Stimulated activated CD8-positive, alpha-beta memory T cell treated with anti-CD3 and anti-CD28 coated beads, Interleukin-15, amount 100 ng/mL, for 4 hours (primary cell): ENCODE measurements at places on chromosomes 13 and 19.

- DNase-seq, result no peak
Measured at GRCh38 chr19:18425515-18426415, 6.6 kb downstream of the SSBP4 start.

DNA sequence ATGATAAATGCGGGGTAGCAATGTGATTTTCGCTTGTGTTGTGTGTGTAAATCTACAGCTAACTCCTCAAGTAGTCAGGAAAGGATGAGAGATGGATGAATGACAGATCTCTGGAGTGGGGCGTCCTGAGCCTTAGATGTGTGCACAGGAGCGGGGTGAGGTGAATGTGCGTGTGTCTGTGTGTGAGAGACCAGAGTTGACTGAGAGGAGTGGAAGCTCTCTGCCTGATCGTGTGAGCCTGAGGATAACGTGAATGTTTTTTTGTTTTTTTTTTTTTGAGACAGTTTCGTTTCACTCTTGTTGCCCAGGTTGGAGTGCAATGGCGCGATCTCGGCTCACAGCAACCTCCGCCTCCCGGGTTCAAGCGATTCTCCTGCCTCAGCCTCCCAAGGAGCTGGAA lies 805 bp downstream of the ZNF461 start:
- no peak for DNase-seq

- no peak for DNase-seq
Measured at GRCh38 chr13:59690857-59691500, 472.7 kb downstream of the DIAPH3 start.

DNA sequence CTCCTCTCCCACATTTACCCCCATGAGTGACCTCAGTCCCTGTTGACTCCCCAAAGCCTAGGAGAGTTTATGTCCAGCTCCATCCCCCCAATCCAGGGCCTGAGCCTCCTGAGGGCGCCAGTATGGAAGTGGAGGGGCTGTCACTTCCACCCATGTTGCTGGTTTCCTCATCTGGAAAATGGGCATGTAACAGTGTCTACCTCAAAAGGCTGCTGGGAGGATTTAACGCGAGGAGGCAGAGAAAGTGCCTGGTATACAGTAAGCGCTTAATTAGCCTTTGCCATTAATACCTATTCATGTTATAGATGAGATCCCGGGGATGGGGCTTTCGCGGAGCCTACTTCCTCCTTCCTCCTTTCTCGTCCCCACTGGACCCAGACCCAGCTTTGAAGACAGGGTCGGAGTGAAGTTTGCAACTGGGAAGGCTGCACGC lies 476 bp downstream of the TYK2 start:
- DNase-seq, result no peak

DNA sequence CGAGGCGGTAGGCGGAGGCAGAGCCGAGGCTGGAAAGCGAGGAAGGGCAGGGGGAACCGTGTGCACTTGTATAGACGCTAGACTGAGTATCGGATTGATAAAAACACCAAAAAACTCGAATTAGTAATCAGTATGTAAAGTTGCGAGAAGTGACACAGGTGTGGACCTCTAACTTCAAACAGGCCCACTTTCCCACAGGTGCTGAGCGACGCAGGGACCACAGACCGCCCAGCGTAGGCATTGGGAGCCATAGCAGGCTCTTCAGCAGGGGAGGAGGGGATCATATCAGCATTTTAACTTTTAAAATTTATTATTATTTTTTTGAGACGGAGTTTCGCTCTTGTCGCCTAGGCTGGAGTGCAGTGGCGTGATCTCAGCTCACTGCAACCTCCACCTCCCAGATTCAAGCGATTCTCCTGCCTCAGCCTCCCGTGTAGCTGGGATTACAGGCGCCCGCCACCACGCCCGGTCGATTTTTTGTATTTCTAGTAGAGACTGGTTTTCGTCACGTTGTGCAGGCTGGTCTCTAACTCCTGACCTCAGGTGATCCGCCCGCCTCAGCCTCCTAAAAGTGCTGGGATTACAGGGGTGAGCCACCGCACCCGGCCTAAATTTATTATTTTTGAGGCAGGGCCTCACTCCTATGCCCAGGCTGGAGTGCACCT lies 574 bp downstream of the VMAC start:
- no peak for DNase-seq

DNA sequence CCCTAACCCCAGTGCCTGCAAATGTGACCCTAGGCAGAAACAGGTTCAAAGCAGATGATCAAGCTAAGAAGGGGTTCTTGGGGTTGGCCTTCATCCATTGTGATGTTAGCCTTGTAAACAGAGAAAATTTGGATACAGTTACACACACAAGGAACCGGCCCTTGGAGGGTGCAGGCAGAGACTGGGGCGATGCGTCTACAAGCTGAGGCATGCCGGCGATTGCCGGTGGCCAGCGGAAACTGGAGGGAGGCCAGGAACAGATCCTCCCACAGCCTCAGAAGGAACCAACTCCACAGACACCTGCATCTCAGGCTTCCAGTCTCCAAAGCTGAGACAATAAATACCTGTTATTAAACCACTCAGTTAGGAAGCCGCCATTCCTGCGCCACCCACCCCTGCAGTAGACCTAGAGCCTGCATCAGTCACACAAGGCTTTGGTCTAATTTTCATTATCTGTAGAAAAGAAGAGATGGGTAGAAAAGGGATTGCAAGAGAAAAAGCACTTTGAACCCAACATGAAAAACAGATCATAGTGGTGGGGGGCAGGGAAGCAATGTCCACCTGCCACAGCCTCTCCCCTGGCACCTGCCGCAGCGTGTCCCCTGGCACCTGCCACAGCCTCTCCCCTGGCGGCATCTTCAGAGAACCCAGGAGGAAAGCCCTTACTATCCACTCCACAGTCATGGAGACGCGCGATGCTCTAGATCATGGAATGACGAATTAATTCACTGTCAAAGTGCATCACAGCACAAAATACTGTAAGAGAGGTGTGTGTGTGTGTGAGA lies 119.7 kb upstream of the SOX1 start:
- DNase-seq, result no peak

GRCh38 chr13:46624821-46625220 lies 71.9 kb downstream of the LRCH1 start:
- no peak for DNase-seq

GRCh38 chr19:29724102-29724641 lies 9.1 kb upstream of the C19orf12 start:
- no peak for DNase-seq

DNA sequence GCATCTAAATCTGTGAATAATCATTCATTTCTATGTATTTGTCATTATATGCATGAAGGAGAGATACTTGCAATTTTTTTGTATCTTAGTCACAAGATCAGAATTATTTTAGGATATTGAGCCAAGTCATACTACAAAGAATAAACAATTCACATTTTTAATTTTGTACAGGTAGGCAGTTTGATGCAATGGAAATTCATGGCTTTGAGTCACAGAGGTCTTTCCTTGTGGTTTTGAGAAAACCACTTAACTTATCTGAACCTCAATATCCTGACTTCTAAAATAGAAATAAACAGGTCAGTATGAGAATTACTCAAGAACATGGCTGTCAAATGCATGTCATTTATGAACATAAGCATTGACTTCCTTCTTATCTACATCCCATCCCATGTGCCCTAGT lies 221.4 kb upstream of the SLC10A2 start:
- no peak for DNase-seq

DNA sequence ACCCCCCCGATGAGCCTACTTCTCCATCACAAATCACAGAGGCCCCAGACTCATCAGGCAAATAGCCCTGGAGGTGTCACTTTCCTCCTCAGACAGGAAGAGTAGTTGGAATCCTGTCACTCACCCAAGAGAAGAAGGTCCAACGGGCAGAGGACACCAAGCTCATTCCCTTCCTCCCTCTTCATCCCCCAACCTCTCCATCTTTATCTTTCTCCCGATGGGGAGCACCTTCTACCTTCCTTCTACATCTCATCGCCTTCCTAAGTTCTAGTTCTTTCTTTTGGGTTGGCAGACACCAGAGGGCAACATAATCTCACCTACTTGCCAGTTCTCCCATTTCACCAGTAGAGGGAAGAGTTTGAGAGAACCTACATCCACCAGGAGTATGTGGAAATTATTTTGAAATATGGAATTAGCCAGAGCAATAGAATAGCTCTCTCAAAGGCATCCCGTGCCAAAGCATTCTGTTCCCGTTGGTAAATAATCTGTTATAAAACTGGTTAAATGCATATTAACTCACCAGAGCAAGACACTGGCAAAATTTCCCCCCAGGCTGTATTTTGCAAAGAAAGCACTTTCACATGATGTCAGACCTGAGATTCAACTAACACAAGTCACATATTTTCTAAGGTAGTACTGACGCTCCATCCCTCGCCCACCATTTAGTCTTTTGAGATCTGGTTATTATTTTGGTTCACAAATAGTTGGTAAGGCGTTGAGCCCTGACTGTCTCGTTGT lies 55.0 kb downstream of the ZIC5 start:
- no peak for DNase-seq

- no peak for DNase-seq
Measured at GRCh38 chr13:95494082-95494681, 58.3 kb upstream of the CLDN10 start.

DNA sequence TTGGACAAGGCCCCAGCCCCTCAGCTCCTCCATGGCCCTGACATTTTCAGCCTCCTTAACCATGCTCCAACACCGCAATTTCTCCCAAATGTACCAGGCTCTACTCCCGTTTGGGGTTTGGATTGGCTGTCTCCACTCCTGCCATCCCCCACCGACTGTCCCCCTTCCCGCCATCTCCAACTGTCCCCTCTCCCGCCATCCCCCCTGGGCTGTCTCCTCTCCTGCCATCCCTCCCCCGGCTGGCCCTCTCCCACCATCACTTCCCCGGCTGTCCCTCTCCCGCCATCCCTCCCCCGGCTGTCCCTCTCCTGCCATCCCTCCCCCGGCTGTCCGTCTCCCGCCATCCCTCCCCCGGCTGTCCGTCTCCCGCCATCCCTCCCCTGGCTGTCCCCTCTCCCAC lies 5.4 kb downstream of the BCAT2 start:
- no peak for DNase-seq

GRCh38 chr13:29459813-29460355 lies 135.6 kb downstream of the SLC7A1 start:
- no peak for DNase-seq

- DNase-seq, result no peak
Measured at GRCh38 chr13:110876609-110877008, 38.3 kb downstream of the ANKRD10 start.

- DNase-seq, result no peak
Measured at GRCh38 chr19:44260695-44261446, 1.2 kb downstream of the ZNF233 start.

- no peak for DNase-seq
Measured at GRCh38 chr19:31260171-31260933, 88.9 kb downstream of the TSHZ3 start.

DNA sequence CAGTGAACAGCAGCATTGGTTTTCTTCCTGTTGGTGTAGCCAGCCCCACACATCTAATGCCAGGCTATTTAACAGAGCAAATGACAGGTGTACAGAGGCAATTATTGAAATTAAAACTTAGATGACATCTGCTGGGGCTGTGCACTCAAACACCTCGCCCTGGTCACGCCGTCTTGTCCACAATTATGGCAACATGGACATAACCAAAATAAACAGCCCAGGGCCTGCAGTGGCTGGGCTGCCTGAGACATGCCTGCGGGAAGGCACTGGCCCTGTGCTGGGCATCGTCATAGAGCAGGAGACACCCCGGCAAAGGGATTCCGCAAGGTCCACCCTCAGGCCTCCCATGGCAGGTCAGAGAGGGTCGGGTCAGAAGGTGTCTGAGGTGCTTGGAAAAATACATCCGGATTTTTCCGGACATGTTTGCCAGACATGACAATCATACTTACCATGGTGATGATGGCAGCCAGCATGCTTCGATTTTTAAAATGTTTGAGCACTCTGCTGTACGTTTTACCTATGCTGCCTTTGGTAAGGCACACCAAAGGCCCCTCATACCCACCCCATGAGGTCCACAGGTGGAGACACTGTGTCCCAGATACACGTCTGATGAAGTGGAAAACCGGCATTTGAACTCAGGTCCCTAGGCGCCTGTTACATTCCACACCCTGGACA lies 47.8 kb downstream of the TSHZ3 start:
- no peak for DNase-seq

GRCh38 chr19:46082728-46083050 lies 41.8 kb downstream of the IGFL3 start:
- no peak for DNase-seq

DNA sequence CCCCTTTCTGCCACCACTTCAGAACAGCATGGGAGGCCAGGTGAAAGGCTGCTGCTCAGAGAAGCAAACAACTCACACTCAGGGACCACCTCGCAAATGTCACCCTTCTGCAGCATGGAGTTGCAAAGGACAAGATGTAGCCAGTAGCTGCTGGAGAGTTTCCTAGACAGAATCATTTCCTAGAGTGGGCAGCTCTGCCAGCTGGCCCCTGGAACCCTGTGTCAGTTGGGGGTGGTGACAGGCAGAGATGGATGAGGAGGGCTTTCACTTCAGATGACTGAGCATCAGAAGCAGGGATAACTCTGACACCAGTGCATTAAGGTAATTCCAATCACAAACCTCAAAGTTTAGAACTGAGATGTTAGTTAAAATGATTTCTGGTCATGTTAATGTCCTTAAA lies 34.4 kb upstream of the EPHX3 start:
- DNase-seq, result no peak

- DNase-seq, result peak; percentile 17
Measured at GRCh38 chr13:31909864-31910551, 121.6 kb upstream of the FRY start.

GRCh38 chr19:21912654-21913053 lies 76.7 kb upstream of the ZNF43 start:
- no peak for DNase-seq
